Left ventricle myocardium superior (tissue), 1 donor: ENCODE measurements at places on chromosomes 5 and 9. TPM values are rescaled to one million over a fixed set of nuclear protein-coding genes. Genes with fewer than 3 reads are reported as not detected.

Gene ANKRD18B
- 0.89 TPM for total RNA-seq

Gene IFNA8
- not detected for total RNA-seq

Gene MOB3B
- total RNA-seq = 1.7 TPM

Gene FAM221B
- total RNA-seq = not detected

Gene CATSPER3
- 0.74 TPM for total RNA-seq

Gene APBA1
- 1.7 TPM for total RNA-seq

GRCh38 chr5:177310757-177311391 is 824 bp downstream of the MXD3 start:
- DNase-seq = no peak

GRCh38 chr9:93464876-93465275 is 11.5 kb upstream of the FAM120AOS start:
- no peak for DNase-seq

DNA sequence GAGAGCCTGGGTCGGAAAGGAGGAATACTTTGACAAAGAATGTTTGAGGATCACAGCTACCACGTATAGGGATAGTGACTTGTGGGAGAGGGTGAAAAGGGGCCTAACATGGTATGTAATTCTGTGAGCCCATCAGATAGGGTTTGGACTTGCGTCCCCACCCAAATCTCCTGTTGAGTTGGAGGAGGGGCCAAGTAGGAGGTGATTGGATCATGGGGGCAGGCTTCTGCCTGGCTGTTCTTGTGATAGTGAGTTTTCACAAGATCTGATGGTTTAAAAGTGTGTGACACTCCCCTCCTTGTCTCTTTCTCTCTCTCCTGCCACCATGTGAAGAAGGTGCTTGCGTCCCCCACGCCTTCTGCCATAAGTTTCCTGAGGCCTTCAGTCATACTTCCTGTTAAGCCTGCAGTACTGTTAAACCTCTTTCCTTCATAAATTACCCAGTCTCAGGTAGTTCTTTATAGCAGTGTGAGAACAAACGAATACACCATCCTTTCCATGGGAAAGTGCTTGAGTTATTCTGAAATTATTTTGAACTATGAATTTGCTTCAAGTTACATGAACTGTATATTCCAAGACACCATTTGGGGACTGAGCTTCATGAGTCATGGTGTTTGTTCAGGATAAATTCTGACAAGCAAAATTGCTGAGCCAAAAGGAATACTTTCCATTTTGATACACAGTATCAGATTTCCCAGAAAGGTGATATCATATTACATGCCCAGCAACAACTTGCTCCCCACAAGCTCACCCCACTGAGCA is 68.8 kb upstream of the SSBP2 start:
- no peak for DNase-seq

GRCh38 chr5:44046619-44047364 is 342.4 kb downstream of the FGF10 start:
- peak; percentile 32 for DNase-seq

DNA sequence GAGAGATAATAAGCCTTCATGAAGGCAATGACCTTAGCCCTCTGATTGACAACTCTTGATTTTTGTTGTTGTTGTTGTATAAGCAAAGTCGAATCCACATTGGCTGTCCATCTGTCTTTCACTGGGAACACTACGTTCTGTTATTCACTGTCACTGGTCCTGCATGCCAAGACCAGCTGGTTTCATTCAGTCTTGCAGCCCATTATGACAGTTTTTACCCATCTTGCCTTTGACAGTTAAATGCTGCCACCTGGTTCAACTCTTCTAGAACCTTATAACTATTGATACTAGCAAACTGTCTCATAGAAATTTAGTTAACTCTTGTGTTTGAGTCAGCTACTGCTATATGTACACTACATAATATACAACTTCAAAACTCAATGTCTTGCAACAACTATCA is 382.3 kb upstream of the CDH10 start:
- no peak for DNase-seq

DNA sequence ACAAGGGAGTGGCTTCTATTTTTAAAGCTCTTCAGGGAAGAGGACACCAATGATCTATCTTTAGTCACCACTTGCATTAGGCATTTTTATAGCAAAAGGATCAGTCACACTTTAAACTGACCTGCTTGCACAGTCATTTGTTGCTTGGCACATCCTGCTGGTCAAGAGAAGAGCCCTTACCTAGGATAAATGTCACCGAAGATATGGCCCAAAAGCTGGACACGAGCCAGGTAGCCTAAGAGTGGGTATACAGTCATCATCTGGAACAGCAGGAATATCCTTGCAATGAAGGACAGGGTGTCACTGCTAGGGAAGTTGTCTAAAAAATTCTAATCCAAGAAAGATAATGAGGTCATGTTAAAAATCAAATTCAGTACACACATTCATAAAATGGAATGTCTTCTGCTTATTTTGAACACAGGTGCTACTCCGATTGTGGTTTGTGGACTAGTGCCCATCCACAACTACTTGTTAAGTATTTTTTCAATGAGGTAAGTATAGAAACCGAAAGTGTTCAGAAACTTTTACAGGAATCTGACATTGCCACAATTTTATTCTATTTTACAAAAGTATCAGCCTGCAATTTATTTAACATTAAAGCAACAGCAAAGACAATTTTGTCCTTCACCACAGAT is 78.4 kb downstream of the SLC38A9 start:
- DNase-seq = peak; percentile 57

DNA sequence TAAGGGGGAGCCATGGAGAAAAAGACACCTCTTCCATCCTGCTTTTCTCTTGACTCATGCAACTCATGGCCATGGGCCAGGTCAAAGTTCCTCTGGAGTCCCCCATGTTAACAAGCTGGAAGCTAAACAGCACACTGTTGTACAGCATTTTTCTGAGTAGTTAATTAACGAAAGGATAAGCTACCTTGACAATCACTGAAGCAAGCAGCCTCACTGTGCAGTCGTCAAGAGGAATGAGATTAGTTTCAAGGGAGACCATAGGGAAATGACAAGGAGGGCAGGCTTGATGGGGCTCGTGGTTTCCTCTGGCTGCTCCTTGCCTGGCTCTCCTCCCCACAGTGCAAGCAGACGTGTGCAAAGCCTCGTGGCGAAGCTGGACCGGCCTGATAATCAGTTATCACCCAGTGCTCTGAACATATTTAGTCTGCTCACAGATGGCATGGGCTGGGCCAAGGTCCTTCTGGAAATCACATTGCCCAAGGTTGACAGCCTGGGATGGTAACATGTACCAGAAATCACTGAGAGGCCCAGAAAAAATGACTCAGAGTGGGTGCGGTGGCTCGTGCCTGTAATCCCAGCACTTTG is 209.5 kb downstream of the SLIT3 start:
- DNase-seq = no peak
